Esophagus squamous epithelium (tissue), 5 donors: ENCODE measurements at places on chromosomes 2 and 18.

- DNase-seq: no peak
Measured at GRCh38 chr2:20425371-20425881, 21.4 kb upstream of the RHOB start.

DNA sequence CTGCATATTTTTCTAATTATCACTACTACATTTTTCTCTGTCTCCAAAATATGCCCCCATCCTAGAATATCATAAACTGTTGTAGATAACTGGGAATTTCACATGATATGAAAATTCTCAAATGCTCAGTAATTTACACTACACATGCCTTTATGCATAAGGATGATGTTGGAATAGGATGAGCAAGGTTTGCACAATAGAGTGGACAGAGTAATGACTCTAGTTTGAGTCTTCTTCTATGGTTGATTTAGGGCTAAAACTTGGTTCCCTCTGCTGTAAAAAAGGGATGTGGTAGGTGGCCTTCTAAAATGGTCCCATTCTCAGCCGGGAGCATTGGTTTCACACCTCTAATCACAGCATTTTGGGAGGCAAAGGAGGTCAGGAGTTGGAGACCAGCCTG lies 129.9 kb downstream of the BCL11A start:
- DNase-seq: no peak

- DNase-seq: no peak
Measured at GRCh38 chr2:66661253-66662173, 226.6 kb downstream of the MEIS1 start.

DNA sequence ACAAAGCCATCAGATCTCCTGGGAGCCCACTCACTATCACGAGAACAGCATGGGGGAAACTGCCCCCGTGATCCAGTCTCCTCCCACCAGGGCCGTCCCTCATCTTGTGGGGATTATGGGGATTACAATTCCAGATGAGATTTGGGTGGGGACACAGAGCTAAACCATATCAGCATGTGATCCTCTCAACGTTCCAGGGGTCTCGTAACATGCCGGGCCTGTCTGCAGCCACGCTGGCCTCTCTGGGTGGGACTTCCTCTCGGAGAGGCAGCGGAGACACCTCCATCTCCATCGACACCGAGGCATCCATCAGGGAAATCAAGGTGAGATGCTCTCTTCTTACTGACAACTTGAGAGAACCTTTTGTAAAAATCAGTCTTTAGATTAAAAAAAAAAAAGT lies 49.6 kb upstream of the RBM44 start:
- DNase-seq: no peak

DNA sequence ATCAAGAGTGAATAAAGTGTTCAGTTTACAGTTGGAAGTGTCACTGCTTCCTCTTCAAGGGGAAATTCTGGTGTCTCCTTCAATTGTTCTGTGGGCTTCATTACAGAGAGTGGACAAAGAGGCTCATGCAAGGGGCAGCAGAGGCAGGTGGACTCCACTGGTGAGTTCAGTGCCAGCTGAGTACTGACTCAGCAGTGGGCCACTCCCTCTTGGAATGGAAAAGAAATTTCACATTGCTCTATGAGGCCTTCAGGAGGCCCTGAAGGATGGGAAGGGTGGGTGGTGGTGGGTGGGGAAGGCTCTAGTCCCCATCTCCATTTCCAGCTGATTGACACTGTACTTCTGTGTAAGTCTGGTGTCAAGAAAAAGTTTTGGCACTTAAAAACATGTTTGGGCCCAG lies 66.4 kb downstream of the PRELID3A start:
- no peak for DNase-seq

DNA sequence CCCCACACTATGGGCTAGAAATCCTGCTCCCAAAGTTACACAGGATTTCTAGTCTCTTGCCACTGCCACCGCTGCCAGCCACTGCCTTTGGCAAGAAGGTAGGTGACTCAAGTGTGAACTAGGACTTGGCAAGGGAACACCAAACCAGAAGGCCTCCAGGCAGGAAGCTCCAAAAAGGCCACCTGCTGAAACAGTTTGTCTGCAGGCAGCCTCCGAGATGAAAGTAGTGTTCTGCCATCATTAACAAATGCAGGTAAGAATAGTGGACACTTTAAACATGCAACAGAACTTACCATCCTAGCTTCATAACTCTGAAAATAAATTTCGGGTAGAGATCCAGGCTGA lies 3.9 kb downstream of the ANKRD44 start:
- DNase-seq: no peak

- DNase-seq: no peak
Measured at GRCh38 chr2:174218773-174219172, 29.6 kb downstream of the OLA1 start.

- DNase-seq: no peak
Measured at GRCh38 chr2:189952536-189953109, 109.9 kb downstream of the MSTN start.

GRCh38 chr18:62152844-62153243 lies 34.0 kb downstream of the PIGN start:
- DNase-seq: no peak

- DNase-seq: no peak
Measured at GRCh38 chr2:100422320-100423055, 5.0 kb upstream of the CHST10 start.

- no peak for DNase-seq
Measured at GRCh38 chr2:232533944-232534710, 5.4 kb upstream of the CHRNG start.

DNA sequence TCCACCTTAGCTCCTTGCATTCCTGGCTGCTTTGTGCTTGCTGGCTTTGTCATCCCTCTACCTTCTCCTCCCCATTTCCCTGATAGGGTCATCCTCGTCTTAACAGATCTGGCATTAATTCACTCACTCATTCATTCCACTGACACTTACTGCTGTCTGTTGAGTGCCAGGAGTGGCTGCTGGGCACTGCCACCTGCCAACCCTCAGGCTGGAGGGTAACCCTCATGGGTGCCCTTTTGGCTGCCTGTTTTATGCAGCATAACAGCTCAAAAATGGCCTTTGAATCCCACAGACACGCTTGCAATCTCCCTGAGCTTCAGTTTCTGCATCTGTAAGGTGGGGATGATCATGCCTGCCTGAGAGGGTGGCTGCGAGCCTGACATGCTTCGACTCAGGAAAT lies 25.2 kb downstream of the FHOD3 start:
- no peak for DNase-seq

GRCh38 chr2:42659609-42660008 lies 91.2 kb downstream of the MTA3 start:
- no peak for DNase-seq

- no peak for DNase-seq
Measured at GRCh38 chr2:160194351-160194750, 5.7 kb downstream of the ITGB6 start.

GRCh38 chr18:69469444-69469919 lies 68.8 kb downstream of the DOK6 start:
- no peak for DNase-seq

GRCh38 chr18:449374-449773 lies 51.1 kb downstream of the COLEC12 start:
- DNase-seq: no peak

- DNase-seq: no peak
Measured at GRCh38 chr2:12046641-12047040, 300.2 kb downstream of the LPIN1 start.

- DNase-seq: no peak
Measured at GRCh38 chr2:4937550-4937949, 754.6 kb upstream of the SOX11 start.

GRCh38 chr18:10526561-10526949 lies 728 bp downstream of the NAPG start:
- DNase-seq: no peak

GRCh38 chr2:153386481-153386897 lies 92.1 kb downstream of the RPRM start:
- no peak for DNase-seq

- no peak for DNase-seq
Measured at GRCh38 chr2:16773080-16773713, 107.6 kb upstream of the CYRIA start.

GRCh38 chr18:74836296-74837139 lies 238.8 kb downstream of the ZNF407 start:
- no peak for DNase-seq

GRCh38 chr2:21070341-21071257 lies 26.7 kb upstream of the APOB start:
- no peak for DNase-seq

DNA sequence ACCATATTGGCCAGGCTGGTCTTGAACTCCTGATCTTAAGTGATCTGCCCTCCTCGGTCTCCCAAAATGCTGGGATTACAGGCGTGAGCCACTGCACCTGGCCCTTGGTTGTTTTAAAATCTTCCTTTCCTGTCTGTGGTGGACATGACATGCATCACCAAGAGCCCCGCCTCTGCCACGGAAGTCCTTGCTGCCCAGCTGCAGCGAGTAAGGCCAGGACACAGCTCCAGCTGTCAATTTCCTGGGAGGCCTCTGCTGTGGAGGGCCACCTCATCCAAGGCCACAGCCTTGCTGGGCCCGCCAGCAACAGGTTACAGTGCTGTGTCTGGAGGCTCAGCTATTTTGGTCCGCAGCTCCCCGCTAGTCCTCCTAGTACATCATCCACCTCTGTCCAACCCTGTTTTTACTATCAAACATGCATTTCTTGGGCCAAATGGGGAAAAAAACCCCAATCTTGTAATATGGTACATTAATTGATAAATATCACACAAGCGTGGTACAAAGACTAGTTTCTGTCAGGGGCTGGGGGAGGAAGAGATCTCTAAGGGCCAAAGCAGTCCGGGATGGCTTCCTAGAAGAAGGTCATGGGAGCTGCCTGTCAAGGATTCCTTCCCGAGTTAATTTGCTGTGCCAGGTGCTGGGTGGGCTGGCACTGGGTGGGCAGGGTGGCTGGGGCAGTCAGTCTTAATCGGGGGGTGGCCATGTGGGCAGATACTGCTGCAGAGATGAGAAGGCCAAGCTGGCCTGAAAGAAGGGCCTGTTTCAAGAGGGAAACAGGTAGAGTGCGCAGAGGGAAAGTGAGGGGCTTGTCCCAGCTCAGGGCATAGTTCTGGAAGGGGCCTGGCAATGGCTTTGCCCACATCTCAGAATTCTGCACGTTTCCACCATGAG lies 100.5 kb downstream of the INHBB start:
- no peak for DNase-seq

DNA sequence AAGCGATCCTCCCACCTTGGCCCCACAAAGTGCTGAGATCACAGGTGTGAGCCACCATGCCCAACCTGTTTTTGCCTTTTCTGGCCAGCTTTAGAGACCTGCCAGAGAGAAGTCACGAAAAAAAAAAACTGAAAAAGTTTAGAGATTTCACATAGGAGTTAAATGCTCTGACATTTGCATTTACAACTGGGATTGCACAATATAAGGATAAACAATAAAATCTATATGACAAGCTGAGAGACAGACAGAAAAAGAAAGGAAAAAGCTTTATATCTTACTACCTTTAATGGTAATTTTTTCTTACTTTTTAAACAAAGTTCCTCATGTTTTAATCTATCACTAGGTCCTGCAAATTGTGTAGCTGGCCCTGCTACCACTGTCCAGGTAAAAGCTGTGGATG lies 466.5 kb downstream of the TXNL1 start:
- DNase-seq: no peak

DNA sequence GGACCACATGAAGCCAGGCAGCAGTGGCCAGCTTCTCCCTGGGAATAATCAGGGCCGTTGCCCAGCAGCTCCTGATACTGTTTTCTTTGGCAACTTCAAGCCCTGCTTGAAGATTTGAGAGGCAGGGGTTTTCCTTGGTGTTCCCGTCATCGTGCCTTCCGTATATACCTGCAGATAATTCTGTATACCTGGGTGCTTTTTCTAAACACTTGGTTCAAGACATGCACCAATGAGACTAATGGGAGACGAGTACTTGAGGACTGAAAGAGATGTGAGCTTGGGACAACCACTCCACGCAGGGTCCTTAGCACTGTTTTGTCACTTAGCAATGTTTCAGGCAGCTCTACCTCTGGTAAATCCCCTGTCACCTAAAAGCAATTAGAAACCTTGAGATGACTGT lies 118.8 kb downstream of the RTN4 start:
- DNase-seq: no peak

GRCh38 chr2:230068651-230069055 lies at the start of gene SLC16A14:
TSS of gene SLC16A14 (minus strand) at chr2:230068924. CDS start at chr2:230059352, 9,572 bp downstream.
- no peak for DNase-seq

DNA sequence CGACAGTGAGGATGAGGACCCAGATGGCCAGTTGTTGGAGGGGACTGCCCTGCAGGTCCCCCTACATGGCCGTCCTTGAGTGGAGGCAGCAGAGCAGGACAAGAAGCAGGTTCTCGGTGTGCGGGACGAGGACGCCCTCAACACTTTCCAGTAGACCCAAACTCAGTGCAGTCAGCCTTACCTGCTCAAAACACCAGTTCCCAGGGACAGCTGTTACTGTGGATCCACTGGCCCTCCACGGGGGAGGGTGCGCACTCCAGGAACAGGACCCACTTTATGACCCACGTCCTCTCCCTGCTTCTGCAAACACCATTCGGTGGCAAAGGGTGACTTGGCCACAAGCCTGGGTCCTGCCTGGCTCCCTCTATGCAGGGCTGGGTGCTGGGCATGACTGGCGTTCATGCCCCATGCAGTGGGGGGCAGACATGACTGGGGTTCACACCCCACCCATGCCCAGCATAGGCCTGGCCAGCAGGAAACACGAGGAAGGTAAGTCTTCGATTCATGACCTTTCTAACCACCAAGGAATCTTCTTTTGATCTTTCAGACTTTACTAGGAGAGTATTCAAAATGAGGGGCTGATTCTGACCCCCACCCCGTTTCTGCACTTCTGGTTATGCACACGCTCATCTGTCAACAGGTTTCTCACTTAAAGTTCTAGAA lies 233.7 kb downstream of the HDAC4 start:
- no peak for DNase-seq

GRCh38 chr2:173831312-173832229 lies 133.6 kb downstream of the SP3 start:
- DNase-seq: no peak

GRCh38 chr18:8959551-8960135 lies 142.9 kb upstream of the NDUFV2 start:
- DNase-seq: no peak

DNA sequence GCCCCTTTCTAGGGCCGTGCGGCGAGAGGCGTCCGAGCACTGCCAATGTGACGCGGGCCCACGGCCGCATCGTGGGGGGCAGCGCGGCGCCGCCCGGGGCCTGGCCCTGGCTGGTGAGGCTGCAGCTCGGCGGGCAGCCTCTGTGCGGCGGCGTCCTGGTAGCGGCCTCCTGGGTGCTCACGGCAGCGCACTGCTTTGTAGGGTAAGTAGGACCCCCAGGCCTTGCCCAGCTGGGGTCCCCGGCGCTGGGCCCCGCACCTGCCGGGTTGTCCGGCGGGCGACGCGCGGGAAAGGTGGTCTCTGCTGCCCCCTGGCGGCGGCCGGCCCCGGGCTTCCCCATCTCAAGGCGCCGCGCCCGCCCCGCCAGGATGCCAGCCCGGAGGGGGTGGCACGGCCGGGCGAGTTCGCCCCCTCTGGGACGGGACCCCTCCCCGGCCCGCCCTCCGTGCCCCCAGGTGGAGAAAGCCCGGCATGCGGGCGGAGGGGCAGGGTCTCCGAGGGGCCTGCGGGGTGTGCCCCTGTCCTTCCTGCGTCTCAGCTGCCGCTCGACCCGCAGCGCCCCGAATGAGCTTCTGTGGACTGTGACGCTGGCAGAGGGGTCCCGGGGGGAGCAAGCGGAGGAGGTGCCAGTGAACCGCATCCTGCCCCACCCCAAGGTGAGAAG lies 1.9 kb downstream of the PRSS56 start:
- DNase-seq: no peak
